Kidney capillary endothelial cell (primary cell): ENCODE measurements at places on chromosomes 3 and 15.

GRCh38 chr3:190281308-190282051 lies 40.8 kb downstream of the CLDN1 start:
- DNase-seq, result peak; percentile 15

DNA sequence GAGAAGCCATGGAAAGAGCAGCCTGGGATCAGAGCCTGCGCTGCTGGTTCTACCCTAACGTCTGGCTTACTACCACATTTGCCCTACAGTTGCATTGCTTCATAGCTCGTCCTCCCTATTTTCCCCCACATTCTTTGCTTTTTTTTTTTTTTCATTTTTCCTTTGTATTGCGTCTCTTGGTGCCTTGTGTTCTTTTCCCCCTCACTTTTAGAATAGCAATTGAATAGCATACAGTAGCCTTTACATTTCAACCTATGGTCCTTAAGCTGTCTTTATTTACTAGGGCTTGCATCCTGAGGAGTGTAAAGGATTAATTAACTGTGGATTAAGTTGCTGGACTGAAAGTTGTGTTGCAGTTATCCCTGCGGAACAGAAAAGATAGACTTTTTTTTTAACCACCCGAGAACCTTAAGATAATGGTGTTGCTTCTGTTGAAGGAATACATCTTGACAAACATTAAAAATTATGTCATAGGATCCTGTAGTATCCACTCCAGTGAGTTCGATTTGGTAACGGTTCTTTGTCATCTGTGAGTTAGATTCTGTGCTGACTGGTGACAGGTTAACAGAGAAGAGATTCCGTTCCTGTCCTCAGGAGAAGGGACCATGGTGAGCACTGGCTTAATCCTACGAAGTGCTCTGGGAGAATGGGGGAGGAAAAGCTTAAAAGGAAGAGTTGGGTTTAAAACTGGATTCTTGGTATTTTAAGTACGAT lies 417.4 kb upstream of the NAALADL2 start:
- DNase-seq, result no peak

DNA sequence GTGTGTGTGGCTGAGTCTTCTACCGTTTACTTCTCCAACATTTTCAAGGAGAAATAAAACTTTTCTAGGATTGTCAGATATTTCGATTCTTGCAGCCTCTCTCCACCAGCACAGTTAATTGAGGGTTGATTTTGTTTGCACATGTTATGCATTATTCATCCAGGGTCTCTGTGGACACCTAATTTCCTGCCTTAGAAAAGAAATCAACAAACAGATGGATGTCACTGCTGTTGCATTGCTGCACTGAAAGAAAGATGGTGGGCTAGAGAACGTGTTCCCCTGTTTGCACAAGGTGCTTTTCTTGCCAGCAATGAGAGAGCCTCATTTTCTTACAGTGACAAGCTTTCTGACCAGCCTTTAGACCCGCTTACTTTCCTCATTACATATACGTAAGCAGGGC lies 150.0 kb downstream of the CLSTN2 start:
- no peak for DNase-seq

- peak; percentile 82 for DNase-seq
Observed at GRCh38 chr3:109257269-109257668, 59.0 kb downstream of the DPPA2 start.

DNA sequence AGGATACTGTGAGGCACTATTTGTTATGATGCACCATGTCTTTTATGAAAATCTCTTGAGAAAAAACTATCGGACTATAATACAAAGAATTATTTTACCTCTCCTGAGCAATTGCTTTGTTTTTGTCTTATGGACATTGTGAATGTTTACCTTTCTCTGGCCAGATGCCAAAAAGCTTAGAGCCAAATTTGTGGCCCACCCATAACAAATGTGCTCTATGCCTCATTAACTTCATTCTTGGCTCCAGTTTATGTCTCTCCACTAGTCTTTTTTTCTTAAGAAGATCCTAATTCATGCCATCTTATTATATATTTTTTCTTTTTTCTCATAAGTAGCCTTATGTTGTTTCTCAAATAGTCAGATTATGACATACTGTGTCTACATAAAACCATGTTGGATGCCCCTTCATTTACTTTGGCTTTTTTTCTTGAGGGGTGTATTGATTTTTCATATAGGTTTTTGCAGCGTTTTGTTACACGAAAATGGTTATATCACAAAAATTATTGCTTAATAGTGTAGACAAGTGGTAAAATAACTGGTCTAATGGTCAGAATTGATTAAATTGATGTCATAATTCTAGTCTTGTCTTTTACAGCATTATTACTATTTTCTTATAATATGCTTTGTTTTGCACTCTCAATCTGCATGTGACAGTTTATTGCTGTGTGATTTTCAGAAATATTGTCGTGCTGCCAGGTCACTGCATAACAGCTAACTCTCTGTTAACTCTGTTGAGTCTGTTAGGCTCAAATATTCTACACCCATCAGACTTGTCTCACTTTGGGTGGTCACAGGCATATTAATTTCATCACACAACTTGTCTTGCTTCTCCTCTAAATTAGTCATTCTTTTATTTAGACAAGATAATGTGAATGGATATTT lies 18.2 kb downstream of the SENP8 start:
- DNase-seq, result no peak

GRCh38 chr3:182644013-182644412 lies 149.3 kb upstream of the ATP11B start:
- DNase-seq, result no peak

DNA sequence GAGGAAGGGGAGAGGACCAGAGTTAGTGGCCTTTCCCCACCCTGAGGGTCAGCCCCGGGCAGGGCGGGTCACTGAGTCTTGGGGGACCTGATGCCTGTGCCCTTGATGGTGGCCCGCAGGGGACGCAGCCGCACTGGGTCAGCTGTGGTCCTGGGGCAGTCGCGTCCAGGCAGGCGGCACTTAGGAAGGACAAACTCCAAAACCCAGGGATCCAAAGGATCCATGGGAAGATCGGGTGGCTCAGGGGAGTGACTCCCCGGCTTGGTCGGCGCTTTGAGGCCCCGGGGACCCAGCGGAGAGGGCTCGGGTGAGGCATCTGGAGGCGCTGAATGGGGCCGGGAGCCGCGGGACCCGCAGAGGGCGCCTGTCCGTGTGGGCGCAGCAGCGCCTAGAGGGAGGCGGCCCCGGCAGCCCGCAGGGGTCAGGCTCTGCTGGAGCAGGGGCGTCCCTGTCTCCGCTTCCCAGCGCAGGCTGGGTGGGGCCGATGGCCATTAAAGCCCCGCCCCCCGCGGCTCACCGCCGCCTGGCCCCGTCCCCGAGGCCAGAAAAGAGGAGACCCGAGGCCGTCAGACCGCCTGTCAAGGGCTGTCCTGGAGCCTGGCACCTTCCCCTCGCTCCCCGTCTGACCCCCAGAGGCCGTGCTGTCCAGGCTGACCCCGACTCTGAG lies 17.5 kb downstream of the CIDEC start:
- peak; percentile 34 for DNase-seq

- DNase-seq, result no peak
Observed at GRCh38 chr3:185549651-185550111, 2.7 kb downstream of the LIPH start.

- DNase-seq, result no peak
Observed at GRCh38 chr3:11080492-11080891, 73.8 kb upstream of the HRH1 start.

GRCh38 chr3:78256123-78256522 lies 1216.2 kb downstream of the ROBO2 start:
- no peak for DNase-seq

DNA sequence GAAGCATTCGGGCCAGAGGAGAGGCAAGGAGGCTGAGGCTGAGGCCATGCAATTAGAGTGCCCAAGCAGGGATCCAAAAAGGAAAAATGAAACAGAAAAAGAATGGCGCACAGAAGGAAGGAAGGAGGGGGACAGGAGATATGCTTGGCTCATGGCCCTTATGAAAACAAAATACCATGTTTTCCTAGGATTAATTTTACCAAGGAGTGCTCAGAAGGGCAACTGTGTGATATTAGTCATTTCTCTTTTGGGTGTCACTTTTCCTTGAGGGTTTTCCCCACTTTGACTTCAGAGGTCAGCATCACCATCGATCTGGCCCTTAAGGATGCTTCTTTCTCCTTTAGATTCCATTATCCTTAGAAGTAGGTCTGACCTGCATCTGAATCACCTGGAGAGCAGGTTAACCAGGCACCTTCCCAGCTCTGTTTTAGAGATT lies 1.4 kb downstream of the PARP14 start:
- DNase-seq, result no peak

GRCh38 chr15:101342056-101342455 lies 47.0 kb upstream of the SNRPA1 start:
- no peak for DNase-seq
